ENCODE measurements at places on chromosomes 1 and 21.

GRCh38 chr1:18633422-18634155, 2.9 kb downstream of the PAX7 start:
- DNase-seq: no peak

GRCh38 chr1:237580726-237581125, 310.0 kb downstream of the ZP4 start:
- DNase-seq: no peak

DNA sequence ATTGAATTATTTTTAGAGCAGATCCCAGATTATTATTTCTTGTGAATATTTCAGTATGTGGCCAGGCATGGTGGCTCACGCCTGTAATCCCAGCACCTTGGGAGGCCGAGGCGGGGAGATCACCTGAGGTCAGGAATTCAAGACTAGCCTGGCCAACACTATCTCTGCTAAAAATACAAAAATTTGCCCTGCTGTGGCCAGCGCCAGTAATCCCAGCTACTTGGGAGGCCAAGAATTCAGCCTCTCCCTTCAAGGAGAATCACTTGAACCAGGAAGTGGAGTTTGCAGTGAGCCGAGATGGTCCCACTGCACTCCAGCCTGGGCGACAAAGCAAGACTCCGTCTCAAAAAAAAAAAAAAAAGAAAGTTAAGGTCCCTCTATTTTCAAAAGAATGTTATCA, 4.3 kb downstream of the OSBPL9 start:
- no peak for DNase-seq

DNA sequence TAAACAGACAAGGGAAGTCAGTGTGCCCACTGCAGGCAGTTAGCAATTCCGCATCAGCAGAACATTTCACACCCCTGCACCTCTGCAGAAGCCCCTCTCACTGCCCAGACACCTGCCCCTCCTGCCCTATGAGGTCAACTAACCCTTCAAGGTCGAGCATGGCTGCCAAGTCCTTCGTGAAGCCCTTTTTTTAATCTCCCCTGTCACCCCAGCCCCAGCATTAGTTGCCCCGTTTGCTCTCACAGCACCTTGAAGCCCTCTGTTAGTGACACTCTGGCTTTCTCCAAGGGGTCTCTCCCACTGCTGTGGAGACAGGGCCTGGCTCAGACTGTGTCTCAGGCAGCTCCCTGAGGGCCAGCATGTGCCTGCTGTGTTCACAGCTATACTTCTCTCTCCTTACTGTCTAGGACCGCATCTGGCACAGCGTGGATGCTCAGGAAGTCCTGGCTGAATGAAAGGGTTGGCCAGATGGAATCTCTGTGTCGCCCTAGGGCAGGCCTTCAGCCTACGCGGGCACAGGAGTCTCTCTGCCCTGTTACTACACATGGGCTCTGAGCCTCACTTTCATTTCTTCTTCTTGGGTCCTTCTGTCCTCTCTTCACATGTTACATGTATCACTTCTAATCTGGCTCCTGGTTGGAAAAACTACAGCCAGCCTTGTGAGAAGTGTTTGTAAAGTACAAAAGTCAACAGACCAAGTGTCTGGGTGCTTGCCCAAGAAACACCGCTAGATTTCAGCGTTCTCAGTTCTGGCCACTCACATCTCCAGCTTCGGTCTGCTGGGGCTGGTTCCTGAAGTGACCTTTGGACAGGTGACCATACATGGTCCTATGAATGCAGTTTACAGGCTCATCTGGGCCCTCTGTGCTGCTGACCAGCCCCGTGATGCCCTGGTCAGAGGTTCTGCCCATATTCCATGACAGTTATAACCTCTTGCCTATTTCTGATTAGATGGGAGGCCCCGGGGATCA, 19.7 kb downstream of the SLC2A1 start:
- no peak for DNase-seq

GRCh38 chr1:112504661-112505399, 3.9 kb upstream of the WNT2B start:
- no peak for DNase-seq

GRCh38 chr1:155598842-155599331, 11.1 kb upstream of the MSTO1 start:
- DNase-seq: no peak

GRCh38 chr1:185598332-185598731, 135.9 kb upstream of the HMCN1 start:
- no peak for DNase-seq

- no peak for DNase-seq
Observed at GRCh38 chr1:46452931-46453325, 36.7 kb upstream of the DMBX1 start.

DNA sequence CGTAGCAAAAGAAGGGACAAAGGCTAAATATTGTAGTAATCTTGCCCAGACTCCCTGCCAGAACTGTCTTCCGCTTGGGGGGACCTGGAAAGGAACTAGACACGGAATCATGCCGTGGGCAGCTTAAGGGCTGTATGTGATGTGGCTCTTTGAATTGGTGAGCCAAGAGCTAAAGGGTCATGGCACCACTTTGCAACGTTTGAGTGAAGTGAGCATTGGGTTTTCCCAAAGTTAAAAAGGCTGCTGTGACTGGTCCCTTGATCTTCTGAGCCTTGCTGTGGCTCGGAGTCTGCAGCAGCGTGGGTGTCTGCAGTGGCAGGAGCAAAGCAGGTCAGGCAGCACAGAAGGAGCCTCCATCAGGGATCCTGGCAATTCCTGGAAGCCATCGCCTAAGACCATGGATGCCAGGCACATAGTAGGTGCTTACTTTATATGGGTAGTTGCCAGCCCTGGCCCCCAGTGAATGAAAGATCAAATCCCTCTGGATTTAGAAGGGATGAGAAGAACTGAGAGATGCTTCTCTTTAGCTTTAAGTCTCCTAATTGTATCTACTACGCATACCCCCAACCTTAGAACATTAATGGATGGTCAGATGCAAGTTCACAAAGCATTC, 1.8 kb downstream of the SMYD2 start:
- DNase-seq: no peak

DNA sequence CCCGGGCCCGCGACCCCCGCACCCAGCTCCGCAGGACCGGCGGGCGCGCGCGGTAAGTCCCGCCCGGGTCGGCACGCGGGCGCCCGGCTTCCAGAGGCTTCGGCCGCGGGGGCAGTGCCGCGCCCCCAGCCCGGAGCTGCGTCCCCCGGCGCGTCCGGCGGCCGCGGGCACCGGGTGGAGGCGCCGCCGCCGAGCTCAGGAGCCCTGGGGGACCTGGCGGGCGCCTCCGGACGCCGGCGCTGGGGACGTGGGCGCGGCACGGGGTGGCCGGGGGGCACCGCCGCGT, 227 bp downstream of the NBL1 start:
- DNase-seq: no peak

- DNase-seq: no peak
Observed at GRCh38 chr1:222384531-222384930, 163.4 kb downstream of the HHIPL2 start.

DNA sequence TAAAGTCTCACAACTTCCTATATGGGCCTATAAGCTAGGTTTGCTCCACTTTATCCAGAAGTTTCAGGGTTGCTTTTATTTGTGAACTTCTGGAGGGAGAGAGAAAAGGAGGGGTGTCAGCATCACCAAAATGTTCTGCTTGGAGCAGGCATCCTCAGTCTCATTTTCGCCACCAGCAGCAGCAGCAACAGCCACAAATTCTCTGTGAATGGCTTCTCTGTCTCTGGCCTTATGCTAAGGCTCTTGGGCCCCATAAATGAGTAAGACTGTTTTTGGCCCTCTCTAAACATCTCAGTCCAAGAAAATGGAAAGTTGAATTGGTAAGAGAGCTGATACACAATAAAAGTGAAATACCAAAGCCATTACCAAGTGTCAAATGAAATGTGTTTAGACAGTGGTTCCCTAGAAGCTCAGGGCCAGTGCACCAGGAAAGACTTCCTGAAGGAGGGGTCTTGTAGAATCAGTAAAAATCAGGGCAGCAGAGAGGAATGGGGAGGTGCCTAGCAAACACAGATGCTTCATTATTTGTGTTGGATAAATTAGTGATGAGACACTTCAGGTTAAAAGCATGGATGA, 53.0 kb upstream of the SPATA6 start:
- DNase-seq: no peak

DNA sequence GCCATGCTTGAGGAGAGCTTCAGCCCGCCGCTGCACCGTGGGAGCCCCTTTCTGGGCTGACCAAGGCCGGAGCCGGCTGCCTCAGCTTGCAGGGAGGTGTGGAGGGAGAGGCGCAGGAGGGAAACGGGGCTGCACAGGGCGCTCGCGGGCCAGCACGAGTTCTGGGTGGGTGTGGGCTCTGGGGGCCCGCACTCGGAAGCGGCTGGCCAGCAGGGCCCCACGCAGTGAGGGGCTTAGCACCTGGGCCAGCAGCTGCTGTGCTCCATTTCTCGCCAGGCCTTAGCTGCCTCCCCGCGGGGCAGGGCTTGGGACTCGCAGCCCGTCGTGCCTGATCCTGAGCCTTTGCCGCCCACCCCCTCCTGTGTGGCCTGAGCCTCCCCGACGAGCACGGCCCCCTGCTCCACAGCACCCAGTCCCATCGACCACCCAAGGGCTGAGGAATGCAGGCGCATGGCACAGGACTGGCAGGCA, 1554.0 kb downstream of the KCNT2 start:
- no peak for DNase-seq

GRCh38 chr1:33086384-33086850, 5.5 kb downstream of the AZIN2 start:
- DNase-seq: no peak

- DNase-seq: no peak
Observed at GRCh38 chr21:17590430-17590829, 22.3 kb downstream of the BTG3 start.

DNA sequence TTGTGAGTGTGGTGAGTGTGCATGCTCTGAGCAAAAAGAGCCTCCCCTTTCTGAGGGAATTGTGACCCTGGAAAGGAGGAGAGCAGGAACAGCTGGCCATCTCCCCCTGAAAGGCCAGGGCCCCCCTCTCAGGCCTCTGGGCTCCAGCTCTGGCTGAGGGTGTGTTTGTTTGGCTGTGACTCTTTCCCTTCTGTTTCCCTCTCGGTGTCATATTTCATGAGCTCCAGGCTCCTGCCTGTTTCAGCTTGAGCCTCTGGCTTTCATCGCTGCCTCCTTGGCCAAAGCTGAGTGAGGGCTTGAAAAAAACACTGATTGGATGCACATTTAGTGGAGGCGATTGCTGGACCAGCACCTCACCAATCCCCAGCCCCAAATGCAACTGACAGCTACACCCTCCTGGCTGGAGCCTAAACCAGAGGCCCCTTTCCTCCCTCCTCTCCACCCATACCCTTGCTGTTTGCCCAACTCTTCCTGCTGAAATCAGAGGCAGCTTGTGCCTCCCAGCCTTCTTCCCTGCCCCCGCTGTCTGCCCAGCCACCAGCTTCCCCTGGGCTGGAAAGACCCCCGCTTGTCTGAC, 64.1 kb downstream of the DDR2 start:
- DNase-seq: peak; percentile 98

- DNase-seq: no peak
Observed at GRCh38 chr21:26691416-26691815, 118.3 kb upstream of the CYYR1 start.

GRCh38 chr1:168755800-168756418, 26.9 kb upstream of the DPT start:
- DNase-seq: no peak

DNA sequence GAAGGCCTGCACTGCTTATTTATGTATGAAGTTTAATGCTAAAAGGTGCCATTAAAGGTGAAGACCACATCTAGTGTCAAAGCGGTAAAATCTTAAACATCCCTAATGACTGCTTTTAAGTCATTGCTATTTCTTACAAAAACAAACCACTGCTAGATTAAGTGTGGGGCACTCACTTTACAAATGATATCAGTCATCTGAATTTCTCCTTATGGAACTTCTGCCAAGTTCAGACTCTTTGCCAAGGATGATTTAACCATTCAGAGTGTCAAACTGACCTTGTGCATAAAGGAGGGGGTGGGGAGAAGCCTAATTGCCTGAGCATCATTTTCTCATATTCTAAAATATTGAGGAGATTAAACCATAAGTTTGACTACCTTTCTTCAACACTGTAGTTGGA, 271.5 kb downstream of the TGFB2 start:
- no peak for DNase-seq

DNA sequence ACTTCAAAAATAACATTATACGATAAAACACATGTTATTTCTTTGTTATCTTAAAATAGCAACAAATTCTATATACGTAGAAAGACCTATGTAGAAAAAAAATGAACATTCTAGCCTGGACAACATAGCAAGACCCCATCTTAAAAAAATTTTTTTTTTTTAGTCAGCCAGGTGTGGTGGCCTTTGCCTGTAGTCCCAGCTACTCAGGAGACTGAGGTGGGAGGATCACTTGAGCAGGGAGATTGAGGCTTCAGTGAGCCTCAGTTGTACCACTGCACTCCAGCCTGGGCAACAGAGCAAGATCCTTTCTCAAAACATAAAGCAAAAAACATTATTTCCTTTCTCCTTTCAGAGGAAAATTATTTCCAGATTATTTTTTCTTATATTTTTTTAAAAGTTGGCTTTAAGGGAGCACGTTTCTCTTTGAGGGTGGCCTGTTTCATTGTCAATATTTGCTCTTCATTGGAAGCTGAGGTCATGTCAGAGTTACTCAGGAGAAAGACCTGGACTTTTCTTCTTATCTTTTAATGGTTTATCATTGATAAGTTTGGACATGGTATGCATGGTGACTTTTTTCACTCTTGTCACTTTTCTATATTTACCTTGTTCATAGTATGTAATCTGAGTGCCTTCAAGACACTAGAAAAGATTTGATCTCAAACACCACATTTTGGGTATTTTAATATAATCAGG, 32.0 kb downstream of the NFIA start:
- no peak for DNase-seq

DNA sequence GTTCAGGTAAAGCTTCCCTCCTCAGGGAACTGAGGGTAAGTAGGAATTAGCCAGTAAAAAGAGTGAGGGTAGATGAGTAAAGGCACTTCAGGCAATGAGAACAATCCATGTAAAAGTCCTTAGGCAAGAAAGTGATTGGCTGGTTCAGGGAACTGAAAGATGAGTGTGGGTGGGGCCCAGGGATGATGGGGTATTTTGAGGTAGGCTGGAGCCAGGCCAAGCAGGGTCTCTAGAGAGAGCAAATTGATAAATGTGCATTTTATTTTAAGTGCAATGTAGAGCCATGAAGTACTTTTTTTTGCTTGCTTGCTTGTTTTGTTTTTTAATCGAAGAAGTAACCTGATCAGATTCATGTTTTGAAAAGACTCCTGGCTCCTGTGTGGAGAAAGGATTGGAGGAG, 26.5 kb downstream of the OSBPL9 start:
- DNase-seq: no peak

GRCh38 chr1:59292562-59292961, 4.3 kb upstream of the FGGY start:
- DNase-seq: no peak

DNA sequence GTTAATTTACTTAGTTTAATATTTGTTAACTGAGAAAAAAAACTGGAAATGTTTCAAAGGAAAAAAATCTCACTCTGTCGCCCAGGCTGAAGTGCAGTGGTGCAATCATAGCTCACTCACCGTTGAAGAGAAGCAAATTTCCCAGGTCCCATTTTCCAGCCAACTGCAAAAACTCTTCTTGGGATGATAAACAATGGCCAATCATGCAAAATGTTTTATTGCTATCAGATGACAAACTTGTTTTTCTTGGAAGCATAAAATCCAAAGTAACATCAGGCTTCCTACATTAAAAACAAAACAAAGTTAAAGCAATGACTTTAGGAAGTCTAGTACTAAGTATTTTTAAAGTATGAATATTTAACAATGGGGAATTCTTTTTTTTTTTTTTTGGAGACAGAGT, 84.9 kb downstream of the LYST start:
- DNase-seq: no peak

Data from vagina (tissue), 2 donors.